Stimulated activated naive CD4-positive, alpha-beta T cell treated with Interleukin-2 at 50 U/mL for 16 hours (primary cell): ENCODE measurements at places on chromosomes 3 and 15.

DNA sequence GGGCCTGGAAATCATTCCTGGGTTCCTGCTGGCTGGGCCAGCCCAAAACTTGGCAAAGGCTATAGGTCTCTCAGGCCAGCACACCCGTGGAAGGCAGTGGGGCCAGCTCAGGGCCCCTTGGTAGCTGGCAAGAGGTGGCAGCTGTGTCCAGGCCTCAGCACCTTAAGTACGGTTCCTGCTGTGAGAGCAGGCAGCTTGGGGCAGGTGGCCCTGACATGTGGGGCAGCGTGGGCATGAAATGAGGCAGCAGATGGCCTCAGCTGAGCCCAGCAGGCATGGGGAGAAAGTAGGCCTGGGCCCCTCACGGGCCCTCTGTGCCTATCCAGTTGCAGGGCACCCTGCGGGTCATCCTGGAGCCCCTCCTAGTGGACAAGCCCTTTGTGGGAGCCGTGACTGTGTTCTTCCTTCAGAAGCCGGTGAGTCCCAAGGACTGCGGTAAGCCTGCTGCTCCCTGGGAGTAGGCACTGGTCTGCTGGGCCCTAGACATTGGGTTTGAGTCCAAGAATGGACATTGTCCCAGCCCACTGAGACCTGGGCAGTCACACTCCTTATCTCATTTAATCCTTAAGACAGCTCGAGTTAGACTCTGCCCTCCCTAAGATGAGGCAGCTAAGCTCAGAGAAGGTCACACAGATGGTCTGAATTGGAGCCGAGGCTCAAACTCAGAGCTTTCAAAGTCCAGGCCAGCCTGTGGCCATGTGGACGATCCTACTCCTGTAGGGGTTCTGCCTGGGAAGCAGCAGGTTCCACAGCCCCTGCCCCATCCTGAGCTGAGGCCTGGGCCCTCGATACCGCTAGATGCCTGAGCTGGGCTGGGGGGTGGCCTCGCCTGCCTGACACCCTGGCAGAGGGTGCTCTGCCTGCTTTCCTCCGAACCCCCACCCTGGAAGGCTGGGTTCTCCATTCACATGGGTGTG lies 25.5 kb downstream of the ESYT3 start:
- no peak for DNase-seq

DNA sequence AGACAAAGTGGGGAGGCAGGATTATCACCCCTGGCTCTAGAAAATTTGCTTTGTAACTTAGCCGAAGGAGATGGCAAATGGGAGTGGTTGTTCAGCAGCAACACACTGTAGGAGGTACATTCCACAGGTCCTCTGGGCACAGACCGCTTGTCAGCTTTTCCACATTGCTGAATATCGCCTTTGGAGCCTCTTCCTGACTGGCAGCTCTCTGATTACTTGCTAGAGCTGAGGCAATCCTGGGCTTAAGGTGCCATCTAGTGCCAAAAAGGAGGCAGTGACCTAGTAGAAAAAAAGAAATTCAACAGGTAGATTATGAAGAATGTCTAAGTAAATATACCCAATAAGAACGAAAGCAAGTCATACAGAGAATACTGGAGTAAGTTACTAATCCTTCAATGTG lies 13.1 kb upstream of the SCN5A start:
- no peak for DNase-seq

DNA sequence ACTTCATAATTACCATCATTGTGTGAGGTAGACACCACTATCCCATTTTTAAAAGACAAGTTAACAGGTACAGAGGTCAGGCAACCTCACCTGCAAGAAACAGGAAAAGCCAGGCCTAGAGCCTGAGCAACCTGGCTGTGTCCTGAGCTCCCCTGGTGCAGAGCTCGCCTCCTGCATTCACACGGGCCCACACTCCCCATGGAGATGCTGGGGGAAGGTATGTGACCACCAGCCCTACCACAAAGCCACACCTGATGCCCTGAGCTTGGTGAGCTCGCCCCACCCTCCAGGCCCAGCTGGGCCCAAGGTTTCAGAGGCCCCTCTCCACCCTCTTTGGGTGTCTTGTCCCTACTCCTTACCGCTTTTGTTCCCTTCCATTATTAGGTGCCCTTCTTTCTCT lies 1.2 kb upstream of the EFCAB12 start:
- DNase-seq: no peak

- peak; percentile 75 for DNase-seq
Measured at GRCh38 chr3:143001034-143001368, 369 bp upstream of the U2SURP start.

- no peak for DNase-seq
Measured at GRCh38 chr3:25520926-25521559, 93.0 kb downstream of the RARB start.
